ENCODE measurements at places on chromosomes 4 and X.

DNA sequence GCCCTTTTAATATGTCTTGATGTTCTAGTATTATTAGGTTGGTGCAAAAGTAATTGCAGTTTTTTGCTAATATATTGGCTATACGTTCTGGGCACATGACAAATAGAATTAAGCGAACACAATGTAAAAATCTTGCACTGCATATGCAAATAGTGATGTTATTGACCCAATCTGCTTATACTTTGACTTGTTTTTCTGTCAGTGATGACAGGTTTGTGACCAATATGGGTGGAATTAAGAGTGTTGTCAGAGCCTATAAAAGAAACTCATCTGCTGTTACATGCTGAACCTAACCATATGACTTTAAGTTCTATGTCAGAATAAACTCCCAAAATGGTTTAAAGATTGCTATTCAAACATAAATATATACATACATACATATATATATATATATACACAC is 30.7 kb upstream of the HPGD start:
- no peak for DNase-seq

- no peak for DNase-seq
Measured at GRCh38 chrX:23936180-23936579, 28.4 kb downstream of the CXorf58 start.

- no peak for DNase-seq
Measured at GRCh38 chrX:37608156-37608555, 36.7 kb downstream of the LANCL3 start.

DNA sequence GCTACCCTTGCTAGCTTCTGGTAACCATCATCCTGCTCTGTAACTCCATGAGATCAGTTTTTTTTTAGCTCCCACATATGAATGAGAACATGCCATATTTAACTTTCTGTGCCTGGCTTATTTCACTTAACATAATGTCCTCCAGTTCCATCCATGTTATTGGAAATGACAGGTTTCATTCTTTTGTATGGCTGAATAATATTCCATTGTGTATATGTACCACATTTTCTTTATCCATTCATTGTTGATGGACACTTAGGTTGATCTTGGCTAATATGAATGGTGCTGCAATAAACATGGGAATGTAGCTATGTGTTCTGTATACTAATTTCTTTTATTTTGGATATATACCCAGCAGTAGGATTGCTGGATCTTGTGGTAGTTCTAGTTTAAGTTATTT is 204.7 kb downstream of the BMPR1B start:
- DNase-seq, result no peak

DNA sequence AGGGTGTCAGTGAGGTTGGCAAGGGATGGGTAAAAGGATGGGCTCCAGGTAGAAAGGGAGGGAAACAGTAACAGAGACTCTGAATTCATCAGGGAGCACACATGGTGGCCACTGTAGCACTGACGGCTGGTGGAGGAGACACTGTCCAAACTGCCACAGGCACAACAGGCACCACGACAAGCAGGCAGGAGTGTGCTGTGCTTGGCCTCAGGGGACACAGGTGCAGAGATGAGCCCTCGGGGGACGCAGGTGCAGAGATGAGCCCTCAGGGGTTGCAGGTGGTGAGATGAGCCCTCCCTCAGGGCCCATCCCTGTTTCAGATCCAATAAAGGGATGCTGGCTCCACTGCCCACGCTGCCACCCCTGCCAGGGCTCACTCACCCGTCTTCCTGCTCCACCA is 7.6 kb downstream of the PDE6B start:
- no peak for DNase-seq

DNA sequence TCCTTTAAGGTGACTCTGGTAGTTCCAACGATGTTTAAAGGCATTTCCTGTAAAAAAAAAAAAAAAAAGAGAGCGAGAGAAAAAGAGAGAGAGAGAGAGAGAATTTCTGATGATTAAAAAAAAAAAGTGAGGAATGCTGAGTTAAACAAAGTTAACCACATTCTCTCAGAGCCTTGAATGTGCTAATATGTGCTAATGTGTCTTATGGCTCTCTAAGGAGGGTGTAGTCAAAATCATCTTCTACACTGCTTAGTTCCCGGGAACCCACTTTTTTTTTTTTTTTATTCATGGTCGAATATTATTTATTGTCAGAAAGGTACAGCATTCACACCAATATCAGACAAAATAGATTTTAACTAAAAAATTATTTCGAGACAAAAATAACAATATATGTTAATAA is 111.7 kb downstream of the SNCA start:
- DNase-seq, result no peak

DNA sequence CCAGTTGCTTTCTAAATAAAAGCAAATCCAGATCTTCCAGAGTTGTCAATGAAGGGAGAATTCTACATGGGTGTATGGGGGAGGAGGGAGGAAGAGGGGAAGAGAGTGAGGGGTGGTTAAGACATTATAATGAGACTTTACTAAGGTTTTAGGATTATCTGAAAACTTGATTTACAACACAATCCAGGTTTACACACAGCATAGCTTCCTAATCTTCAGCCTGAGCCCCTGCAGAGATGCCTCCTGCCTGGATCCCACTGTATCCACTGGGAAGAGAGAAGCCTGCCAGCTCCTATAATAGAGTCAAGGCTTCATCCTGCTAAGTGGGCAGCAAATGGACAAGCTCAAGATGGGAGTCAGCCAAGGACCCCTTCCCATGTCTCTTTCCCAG is 85.6 kb upstream of the KIT start:
- no peak for DNase-seq

DNA sequence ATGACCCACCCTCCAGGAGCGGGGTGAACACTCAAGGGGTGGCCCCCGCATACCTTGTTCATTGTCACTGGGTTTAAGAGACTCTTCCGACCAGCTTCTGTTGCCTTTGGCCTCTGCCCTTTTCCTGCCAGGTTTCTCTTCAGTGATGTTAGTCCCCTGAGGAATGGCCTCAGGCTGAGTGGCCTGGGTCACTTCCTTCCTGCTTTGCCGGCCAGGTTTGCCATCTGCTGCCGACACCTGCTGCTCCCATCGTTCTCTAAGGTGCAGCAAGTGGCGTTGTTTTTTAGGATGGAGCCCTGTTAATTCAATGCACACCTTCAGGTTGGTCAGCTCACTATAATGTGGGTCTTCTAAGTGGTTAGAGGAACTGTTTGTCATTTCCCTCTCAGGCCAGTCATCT is 34.2 kb downstream of the BCOR start:
- DNase-seq, result no peak

DNA sequence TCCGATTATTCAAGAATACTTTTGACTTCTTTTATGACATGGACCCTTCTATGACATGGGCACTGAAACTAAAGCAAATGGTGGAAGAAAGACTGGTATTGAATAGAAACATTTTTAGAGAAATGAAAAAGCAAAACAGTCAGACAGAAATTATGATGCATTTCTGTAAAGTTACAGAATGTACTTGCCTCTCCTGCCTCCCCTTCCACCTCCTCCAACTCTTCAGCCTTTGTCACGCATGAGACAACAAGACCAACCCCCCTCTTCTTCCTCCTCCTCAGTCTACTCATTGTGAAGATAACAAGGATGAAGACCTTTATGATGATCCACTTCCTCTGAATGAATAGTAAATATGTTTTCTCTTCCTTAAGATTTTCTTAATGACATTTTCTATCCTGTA is 46.3 kb upstream of the HUWE1 start:
- DNase-seq, result no peak

DNA sequence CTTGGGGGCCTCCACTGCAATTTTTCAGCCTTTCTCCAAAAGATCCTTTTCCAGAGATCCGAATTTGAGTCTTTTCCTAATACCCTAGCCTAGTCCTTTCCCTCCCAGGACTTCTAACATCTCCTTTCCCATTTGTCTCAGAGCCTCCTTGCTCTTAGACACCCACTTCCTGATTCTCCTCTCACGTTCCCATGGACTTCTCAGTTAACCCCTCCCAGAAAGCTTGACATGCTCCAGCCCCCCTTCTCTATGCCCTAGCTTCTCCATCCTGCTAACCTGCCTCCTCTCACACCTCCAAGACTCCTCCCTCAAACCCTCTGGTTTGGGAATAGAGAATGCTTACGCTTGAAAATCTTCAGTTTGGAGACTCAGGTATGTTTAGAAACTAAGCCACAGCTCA is 2.5 kb downstream of the UBA1 start:
- no peak for DNase-seq

- no peak for DNase-seq
Measured at GRCh38 chr4:4574792-4575191, 32.9 kb upstream of the STX18 start.

- DNase-seq, result no peak
Measured at GRCh38 chrX:32533848-32534247, 677.5 kb downstream of the DMD start.

DNA sequence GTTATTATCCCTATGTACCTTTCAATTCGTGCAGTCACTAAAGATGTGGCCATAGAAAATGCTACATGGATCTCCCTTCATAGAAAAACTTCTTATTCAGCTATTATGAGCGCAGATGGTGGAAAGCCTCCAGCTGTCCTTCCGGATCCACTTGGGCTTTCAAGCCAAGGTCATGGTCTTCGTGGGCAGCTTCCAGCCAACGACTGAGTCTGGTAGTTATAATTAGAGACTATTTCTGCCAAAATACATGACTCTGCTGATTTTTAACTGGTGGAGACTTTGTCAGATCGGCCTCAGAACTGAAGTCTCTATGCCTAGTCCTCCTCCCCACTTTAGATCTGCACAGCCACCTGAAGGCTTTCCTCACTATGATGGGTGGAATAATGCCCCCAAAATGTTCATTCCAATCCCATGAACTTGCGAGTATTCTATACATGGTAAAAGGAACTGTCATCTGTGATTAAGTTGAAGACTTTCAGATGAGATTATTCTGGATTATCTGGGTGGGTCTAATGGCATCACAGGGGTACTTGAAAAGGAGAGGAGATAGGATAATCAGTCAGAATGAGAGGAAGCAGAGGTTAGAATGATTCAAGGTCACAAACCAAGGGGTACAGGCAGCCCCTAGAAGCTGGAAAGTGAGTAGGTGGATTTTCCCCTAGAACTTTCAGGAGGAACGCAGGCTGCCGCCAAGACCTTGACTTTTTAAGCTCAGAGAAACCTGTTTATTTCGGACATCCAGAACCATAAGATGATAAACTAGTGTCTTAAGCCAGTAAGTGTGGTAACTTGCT is 171.1 kb upstream of the CXCL13 start:
- DNase-seq, result no peak

DNA sequence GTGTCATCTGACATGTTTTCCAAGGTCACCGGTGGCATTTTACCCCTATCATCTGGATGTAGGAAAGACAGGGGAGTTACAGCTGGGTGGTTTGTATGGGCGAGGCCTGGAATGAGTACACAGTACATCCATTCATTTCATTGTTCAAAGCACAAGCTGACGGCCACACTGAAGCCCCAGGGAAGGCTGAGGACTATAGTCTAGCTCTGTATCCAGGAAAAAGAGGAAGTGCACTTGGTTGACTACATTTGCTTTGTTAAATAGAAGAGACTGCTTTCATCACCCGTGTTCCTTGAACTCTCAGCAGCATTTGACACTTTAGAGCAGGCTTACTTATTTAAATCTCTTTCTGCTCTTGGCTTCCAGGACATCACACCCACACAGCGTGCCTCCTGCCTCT is 1041.0 kb upstream of the TENM3 start:
- DNase-seq, result no peak

GRCh38 chrX:71615954-71616353 is 2.4 kb downstream of the CXCR3 start:
- DNase-seq, result no peak

GRCh38 chr4:140926672-140927071 is 170.5 kb upstream of the TBC1D9 start:
- no peak for DNase-seq

DNA sequence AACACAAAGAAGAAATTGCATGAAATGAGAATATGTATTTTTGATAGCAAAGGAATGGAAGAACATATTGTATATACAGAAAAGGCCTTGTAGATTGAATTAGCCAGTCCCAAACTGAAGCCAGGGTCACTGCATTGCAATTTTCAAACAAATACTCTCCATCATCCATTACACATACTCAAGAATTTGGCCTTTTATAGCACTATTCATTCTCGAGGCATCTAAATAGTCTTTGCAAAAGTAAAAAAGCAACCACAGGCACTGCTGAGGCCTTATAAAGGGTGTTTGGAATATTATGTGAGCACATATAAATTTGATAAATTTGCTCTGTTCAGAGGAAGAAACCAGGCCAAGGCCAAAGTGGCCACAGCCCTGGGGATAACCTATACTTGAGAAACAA is 123.0 kb downstream of the ZNF827 start:
- DNase-seq, result no peak
